ENCODE measurements at places on chromosomes 2 and 18. TPM values are rescaled to one million over a fixed set of nuclear protein-coding genes. Genes with fewer than 3 reads are reported as not detected.

DNA sequence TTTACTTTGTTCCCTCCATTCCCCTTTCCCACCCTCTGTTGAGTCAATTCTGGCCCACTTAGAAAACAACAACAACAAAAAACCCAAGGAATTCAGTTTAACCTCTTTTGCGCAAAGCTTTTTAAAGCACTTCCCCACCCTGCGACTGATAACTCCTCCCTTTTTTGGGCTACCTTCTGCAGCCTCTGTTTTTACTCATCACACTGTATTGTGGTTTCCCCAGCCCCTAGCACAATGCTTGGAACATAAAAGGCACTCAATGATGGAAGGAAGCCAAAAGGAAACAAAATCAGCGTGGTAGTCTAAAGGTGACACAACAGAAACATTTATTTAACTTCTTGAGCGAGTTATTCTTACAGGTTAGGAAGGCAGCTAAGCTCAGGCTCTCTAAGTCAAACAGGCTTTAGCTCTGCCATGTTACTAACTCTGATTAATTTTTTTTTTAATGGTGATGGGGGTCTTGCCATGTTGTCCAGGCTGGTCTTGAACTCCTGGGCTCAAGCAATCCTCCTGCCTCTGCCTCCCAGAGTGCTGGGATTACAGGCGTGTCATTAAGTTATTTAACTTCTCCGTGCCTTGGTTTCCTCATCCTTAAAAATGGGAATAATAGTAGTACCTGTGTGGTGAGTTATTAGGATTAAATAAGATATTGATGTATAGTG is 1.3 kb downstream of the CEP68 start:
- DNase-seq: no peak

DNA sequence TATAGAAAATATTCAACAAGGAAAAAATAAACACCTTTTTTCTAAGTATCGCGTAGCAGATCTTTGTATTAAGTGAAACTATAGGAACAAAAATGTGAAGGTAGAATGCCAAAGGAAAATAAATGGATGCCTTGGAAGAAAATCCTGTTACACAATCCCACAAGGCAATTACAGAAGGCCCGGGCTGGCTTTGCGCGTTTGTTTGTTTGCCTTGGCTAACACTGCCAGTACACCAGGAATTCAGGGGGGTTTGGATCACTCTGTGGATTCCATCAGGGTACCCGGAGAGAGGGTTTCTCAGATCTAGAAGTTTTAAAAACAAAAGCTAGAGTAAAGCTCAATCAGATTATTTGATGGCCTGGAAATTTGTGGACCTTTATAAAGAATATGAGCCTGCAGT is 478.3 kb downstream of the FBXO15 start:
- no peak for DNase-seq

DNA sequence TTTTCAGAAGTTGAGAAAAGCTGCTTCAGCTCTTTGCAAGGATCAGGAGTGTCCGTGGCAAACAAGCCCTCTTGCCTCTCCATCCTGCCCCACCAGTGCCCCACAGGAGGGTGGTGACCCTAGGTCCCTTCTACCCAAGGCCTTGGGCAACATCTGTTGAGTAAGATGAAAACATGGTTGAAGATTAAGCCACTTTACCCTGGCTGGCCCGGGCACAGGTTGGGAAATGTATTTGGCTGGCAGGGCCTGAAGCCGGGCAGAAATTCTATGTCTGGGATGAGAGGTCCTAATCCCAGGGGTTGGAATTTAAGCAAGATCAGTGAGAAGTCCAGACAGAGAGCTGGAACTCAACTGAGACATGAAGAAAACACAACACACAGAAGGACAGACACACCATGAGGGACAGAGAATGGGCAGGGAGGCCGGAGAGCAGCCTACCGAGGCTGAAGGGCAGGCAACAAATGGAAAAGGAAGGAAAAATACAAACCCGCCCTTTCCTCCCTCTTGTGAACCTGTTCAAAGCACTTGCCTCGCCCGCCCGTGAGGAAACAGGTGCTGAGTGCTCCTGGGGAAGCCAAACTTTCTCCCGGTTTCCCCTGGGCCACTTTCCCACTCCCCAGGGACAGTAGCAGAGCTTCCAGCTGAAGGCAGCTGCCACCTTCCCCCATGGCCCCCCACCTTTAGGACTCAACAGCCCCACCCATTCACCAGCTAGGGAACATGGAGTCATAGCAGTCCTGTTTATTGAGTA is 86.1 kb downstream of the TNS1 start:
- DNase-seq: no peak

GRCh38 chr2:134426721-134427120 is 172.8 kb downstream of the MGAT5 start:
- no peak for DNase-seq

GRCh38 chr2:60070736-60071489 is 482.5 kb downstream of the BCL11A start:
- no peak for DNase-seq

- no peak for DNase-seq
These were observed 130.5 kb downstream of the DSEL start for GRCh38 chr18:67386032-67386431.

DNA sequence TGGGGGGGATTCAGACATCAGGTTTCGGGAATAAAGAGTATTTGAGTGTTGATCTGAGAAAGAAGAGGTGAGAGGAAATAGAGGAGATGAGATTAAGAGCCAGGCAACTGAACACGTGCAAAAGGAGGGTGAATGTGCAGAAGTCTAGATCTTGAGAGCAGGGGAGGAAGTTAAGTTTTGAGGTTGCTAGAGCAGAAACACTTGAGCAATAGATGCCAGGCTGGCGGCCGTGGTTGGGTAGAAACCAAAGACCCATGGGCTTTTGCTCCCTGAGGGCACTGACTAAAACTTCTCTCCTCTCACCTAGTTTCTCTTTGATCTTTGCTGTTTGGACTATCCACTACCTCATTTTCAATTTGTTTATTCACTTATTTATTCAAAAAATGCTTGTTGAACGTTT is 116.0 kb downstream of the CDC42EP3 start:
- no peak for DNase-seq

GRCh38 chr2:72457801-72458516 is 310.3 kb upstream of the CYP26B1 start:
- DNase-seq: no peak

DNA sequence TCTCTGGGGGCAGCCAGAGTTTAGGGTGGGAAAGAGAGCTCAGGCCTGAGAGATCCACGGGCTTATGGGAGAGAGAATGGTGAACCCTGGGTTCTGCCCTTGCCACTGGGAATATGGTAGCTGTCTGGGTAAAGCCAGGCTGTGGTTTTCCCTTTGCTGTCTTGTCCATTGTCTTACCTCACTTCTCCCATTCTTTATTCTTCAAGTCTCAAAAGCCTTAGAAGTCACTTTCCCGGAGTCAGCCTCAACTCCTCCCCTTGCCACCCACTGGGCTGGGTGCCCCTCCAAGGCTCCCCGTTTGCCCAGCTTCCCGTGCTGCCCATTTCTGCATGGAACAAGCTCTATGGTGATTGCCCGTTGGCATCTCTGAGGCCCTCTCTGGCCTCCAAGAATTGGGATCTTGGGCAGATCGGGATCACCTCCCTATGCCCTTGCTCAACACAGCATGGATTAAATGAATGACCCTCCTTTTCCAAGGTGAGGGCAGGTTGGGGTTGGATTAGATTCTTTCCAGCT is 228.2 kb downstream of the HAUS1 start:
- no peak for DNase-seq

GRCh38 chr18:46756025-46756558 is 761 bp downstream of the ST8SIA5 start:
- no peak for DNase-seq

DNA sequence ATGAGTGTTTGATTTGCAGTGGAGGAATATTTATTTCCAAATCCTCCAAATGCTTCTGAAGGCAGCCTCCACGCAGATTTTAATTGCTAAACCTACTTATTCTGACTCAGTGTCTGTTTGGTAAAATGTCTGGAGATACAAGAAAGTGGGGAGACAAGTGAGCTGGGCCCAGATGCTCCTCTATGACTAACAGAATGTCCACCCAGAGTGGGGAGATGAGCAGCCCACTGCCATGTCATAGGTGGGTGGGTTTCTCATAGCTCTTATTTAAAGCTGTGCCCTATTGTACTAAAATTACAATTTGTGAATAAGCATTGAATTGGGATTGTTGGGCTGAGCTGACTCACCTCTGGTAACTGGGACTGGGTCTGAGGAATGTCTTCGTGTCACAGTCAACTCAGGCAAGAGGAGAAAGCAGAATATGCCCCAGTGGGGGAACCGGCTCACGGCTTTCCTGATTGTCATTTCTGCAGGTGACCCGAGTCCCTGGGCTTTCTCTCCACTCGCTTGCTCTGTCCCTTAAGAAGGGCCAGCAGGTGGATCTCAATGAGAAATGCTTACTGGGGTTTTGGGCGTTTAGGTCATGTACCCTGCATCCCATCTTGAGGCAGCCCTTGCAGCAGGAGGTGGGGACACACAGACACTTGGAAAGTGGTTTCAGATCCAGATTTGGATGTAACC is 116.3 kb upstream of the SPRED2 start:
- no peak for DNase-seq

- no peak for DNase-seq
These were observed 70.2 kb upstream of the DAPL1 start for GRCh38 chr2:158724803-158725381.

- no peak for DNase-seq
These were observed 695.7 kb downstream of the TDRD15 start for GRCh38 chr2:21819454-21819853.

GRCh38 chr2:393711-394696 is 106.1 kb upstream of the ALKAL2 start:
- DNase-seq: peak; percentile 44

DNA sequence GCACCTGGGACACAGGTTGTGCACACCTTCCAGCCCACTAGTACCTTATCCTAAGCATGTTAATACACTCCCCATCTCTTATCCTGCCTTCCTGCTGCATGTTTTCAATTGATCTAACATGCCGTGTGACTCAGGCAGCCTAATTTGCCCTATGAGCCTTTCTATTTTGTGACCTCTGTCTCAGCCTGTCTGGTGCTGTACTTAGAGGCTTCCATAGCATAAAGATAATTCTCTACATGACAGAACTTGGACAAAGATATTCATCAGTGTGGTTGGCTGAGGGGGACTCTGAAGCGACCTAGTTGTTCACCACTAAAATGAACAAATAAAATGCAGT is 8.6 kb upstream of the TMEM37 start:
- DNase-seq: no peak

DNA sequence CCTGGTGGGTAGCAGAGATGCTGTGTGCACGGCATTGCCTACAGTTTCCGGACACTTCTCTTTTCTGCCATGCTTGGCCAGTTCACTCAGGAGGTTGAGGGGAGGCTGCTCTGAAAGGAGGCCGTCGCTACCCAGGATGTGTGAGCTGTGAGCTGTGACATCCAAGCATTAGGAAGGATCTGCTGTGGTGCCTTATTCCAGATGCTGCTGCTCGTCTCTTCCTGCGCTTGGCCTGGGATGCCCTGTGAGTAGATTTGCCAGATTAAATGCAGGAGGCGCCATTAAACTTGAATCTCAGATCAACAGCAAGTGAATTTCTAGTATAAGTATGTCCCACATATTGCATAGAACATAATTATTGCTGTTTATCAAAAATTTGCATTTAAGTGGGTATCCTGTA is 124.2 kb upstream of the SIX3 start:
- no peak for DNase-seq

GRCh38 chr2:69608109-69608508 is 35.4 kb downstream of the AAK1 start:
- no peak for DNase-seq

GRCh38 chr2:36770542-36771287 is 74.2 kb downstream of the VIT start:
- DNase-seq: no peak

DNA sequence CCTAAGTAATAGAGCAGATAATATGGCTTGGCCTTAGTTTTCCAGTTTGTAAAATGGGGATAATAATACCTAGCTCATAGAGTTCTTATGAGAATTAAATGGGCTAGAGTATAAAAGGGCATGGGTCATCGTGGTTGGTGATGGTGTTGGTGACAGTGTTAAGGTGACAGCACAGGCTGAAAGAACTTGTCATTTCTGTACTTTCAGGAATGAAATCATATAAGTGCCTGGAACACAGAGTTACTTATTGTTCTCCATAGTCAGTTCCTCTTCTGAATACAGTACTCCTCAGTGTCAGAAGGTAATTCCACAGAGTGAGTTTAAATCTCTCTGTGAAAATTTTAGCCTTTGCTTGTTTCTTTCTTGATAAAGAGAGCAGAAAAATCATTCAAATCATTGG is 42.4 kb downstream of the KIF5C start:
- no peak for DNase-seq

ASTL gene
- polyA plus RNA-seq: 0.32 TPM

CMPK2 gene
- 5.5 TPM for polyA plus RNA-seq

LRATD1 gene
- 18.8 TPM for polyA plus RNA-seq

APLF gene
- 5.2 TPM for polyA plus RNA-seq

RGPD4 gene
- not detected for polyA plus RNA-seq
